ENCODE measurements at places on chromosomes 2 and 18.

DNA sequence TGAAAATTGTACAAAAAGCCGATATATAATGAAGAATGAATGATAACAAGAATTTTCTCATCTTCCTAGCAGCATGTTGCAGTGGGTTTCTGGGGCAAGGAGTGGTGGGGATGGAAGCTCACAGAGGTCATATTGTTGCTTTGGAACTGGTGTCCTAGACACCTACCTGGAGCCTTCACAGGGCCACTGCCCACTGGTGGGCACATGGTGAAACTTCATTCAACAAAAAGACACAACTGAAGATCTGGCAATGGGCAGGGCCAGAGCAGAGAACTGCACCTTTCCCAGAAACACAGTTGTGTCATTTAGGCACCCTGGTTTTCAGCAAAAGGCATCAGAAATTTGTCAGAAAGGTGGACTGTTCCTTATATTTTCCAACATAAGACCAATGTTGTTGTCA is 115.3 kb downstream of the FHOD3 start:
- DNase-seq, result peak; percentile 33

DNA sequence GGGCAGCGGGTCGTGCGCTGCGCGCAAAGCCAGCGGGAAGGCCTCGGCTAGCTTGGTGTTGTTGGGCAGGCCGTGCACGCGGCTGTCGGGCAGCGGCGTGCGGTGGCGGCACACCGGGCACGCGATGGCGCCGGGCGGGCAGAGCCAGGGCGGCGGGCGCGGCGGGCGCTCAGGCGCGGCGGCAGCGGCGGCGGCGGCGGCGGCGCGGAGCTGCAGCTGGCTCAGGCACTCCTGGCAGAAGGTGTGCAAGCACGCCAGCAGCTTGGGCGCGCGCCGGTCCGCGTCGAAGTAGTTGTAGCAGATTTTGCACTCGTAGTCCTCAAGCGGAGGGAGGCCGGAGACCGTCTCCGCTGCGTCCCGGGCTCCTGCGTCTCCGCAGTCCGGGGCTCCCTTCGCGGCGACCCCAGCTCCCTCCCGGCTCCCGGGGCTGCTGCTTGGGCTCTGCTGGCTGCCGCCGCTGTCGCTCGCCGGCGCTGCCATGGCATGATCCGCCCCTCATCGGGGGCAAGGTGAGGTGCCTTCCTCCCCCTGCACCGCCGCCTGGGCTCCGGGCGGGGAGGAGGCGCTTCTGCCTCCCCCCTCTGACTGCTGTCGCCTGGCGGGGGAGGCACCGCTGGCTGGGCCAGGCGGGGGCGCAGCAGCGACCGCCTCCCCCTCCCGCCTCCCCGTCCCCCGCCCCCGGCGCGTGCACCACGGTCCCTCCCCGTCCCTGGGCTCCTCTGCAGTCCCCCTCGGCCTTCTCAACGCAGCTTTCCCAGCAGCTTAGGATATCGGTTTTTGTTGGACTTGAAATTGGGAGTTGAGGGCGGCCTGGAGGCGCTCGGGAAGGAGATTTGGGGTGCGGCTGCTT is 21.0 kb upstream of the PAX3 start:
- DNase-seq, result peak; percentile 71

GRCh38 chr2:1893856-1894255 is 149.5 kb upstream of the PXDN start:
- no peak for DNase-seq

DNA sequence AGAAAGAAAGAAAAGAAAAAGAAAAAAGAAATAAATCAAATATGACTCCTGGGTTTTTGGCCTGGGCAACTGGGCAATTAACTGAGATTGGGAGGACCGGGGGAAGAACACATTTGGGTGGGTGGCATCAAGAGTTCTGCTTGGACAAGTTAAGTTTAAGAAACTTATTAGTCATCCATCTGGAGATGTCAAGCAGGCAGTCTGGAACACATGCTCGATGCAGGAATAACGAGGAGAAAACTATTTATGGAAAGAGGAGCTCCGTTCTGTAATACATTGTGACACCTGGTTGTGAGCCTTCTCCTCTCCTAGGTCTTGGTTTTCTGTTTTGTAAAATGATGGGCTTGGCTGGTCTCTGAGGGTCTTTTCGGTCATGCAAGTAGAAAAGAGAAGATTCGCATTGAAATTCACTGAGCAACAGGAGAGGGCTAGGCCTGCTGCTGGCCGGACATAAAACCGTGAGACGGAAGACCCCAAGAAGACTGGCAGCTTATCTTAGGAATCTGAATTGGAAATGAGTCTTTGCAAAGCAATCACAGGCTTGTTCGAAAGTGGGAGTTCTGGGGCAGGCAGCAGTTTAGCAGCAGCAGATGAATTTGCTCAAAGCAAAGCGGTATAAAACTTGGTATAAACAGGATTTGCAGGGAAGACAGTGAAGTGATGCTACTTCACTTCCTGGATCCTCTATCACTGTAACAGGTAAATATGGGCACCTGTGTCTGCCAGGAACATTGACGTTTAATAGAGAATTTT is 51.4 kb downstream of the E2F6 start:
- no peak for DNase-seq

- no peak for DNase-seq
These were observed 131.6 kb downstream of the VAPA start for GRCh38 chr18:10045296-10045891.

DNA sequence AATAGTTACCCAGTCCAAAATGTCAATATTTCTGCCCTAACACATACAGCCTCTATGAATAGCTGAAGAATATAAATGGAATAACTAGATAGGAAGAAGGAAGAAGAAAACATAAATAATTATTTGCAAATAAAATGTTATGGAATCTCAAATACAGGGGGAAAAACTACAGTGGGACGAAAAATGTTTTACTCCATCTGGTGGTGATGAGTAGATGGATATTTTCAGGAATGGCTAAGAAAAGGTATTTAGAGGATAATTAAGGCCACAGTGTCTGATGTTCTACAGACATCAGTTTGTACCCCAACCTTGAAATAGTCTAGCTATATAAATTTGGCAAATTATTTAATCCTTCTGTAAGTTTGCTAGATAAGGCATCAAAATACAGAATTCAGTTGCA is 178.1 kb upstream of the FSHR start:
- no peak for DNase-seq

Measured in WTC11 (cell line).